ENCODE measurements at places on chromosomes 7 and 10.

- no peak for DNase-seq
These were observed 76.0 kb downstream of the USP6NL start for GRCh38 chr10:11535346-11535959.

DNA sequence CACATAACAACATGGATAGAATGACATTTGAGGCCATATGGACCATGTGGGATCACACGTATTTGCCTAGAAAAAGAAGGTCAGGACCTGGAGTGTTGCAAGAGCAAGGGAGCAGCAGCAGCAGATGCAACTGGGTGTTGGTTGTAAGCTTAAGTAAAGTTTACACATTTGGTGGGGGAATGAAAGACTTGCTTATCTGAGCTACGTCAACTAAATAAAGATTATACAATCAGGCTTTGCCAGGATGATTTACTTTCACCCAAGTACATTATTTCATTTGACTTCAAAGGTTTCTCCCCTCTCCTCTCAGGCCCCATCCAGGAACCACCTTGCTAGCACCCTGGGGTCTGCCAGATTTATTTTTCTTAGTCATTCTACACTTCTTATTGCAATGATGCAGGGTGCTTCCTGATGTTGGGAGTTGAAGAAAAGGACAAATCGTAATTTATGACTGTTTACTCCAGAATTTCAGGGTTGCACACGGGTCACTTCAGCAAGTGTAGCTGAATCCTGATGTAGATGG lies 591.9 kb upstream of the IGFBP3 start:
- DNase-seq = no peak

DNA sequence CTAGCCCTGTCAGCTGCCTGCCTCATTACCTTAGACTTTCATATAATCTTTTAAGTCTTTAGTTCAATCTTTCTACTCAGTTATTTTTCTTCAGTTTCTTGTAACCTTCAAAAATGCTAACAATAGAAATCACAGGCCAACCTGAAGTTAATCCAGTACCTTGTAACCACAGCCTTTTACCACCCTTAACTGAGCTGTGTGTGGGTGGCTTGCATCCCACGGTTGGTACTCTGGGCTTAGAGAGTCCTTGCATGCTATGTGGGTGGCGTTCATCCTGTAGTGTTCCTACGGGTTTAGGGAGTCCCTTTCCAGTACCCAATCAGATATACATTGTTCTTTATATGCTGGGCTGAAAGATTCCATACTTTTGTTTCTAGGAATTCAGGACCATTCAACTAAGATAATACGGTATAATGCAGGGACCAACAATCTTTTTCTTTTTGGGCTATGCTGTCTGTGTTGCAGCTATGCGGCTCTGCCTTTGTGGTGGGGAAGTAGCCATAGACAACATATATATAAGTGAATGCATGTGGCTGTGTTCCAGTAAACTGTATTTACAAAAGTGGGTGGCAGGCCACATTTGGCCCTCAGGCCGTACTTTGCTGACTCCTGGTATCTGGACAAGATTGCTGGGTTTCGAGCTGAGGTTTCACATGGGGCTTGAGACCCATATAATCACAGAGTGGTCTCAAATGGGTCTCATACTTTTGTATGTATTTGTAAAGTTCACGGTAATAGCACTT lies 280.8 kb upstream of the LRGUK start:
- DNase-seq = no peak

DNA sequence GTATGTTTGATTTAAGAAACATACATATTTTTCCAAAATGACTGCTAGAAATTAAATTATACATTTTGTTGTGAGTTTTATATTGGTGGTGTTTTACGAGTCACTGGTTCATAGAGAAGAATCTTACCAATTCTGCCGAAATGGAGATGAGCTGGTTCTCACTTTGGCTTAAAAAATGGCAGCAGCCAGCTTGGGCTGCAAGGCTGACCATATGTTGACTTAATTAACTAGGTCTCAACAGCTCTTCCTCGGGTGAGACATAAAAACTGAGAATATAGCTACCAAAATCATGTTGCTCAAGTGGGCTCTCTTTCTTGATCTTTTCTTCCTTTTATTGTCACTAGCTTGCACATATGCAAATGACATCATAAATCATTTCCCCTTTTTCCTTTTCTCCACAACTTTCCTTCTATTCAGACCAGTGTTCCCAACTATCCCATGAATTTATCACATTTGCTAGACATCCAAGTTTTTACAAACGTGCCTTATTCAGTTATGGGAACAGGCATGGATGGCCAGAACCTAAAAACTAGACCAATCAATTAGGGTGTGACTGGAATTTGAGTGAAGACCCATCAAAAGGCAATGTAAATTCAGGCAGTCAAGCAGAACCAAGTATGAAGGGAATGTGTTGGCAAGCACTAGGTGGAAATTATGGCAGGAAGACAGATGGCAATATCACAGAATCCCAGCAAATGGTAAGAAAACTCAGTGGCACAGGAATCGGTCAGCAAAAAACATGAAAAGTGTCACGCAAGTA lies 6.4 kb upstream of the TSPAN12 start:
- DNase-seq = no peak

DNA sequence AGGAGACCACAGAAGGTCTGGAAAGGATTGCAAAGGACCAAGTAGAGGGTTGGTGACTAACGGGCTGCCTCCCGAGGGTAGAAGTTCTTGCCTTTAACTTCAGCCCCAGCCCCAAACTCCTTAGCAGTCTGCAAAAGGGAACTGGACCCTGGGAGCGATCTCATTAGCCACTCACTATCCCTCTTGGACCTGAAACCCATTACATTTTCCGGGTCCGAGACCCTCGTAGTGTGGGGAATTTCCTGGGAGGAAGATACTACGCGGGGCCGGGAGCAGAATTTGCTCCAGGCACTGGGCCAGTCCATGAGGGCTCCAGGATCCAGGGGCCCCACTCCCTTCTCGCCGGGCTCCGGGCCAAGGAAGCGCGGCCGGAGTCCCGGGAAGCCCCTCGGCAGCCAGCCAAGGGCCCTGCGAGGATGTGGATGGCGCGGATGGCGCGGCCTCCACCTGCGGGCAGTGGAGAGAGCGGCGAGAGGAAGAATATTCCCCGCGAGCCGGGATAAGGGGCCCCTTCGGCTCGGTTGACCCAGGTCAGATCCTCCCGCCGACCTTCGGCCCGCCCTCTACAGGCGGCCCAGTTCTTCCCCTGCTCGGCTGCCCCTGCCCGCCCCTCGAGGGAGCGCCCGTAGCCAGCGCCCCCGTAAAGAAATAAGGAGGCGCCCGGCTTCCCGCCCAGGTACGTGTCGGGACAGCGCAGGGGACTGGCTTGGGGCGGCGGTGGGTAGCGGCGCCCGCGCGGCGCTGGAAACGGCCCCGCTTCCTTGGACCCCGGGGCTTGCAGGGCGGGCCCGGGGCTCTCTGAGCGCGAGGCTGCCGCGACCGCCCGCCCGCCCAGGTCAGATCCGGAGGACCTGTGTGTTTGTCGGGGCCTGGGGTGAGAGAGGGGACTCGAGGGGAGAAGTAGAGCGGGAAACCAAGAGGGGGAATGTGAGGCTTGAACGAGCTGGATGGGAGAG lies at the start of gene MYO3A:
MYO3A (plus strand) TSS at position 577 of the 956 bp plus-strand sequence. CDS start 17,882 bp downstream, outside the sequence.
- DNase-seq = no peak

GRCh38 chr7:155835446-155836215 lies 23.4 kb upstream of the SHH start:
- no peak for DNase-seq

DNA sequence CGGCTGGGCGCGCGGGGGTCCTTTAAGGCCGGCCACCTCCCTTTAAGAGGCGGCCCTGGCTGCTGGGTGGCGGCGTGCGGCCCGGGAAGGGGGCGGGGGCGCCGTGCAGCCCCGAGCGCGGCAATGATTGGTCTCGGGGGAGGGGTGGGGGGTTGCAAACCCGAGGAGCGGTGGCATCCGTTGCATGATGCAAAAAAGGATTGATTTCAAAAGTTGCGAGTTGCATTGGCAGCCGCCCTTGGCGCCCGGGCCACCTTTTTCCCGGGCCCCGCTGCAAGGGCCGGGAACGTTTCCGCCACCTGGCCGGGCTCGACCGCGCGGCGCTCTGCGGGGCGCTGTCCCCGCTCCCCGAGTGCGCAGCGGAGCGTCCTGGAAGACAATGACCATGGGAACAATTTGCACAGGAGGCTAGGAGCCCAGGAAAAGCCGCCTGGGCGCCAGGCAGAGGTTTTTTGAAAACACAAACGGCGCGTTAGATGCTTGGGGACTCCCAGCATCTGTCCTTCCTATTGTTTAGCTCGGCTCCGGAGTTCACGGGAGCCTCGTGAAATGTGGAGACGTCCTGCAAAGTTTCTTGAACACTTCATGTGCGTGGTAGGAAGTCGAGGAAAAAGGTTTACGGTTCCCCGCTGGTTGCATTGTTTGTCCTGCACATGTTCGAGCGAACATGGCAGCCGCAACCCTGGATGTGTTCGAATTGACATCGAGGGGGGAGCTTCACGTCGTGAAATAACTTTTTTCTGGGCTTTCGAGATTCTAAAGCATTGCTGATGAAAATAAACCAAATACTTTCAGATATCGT lies at the start of gene SEPHS1:
SEPHS1 (minus strand) TSS at position 78 of the 802 bp plus-strand sequence. CDS start 3,343 bp downstream, outside the sequence.
- DNase-seq = peak; percentile 66

GRCh38 chr7:22364900-22365299 lies 7.9 kb upstream of the RAPGEF5 start:
- no peak for DNase-seq

GRCh38 chr10:24393201-24393600 lies 184.3 kb downstream of the KIAA1217 start:
- no peak for DNase-seq

DNA sequence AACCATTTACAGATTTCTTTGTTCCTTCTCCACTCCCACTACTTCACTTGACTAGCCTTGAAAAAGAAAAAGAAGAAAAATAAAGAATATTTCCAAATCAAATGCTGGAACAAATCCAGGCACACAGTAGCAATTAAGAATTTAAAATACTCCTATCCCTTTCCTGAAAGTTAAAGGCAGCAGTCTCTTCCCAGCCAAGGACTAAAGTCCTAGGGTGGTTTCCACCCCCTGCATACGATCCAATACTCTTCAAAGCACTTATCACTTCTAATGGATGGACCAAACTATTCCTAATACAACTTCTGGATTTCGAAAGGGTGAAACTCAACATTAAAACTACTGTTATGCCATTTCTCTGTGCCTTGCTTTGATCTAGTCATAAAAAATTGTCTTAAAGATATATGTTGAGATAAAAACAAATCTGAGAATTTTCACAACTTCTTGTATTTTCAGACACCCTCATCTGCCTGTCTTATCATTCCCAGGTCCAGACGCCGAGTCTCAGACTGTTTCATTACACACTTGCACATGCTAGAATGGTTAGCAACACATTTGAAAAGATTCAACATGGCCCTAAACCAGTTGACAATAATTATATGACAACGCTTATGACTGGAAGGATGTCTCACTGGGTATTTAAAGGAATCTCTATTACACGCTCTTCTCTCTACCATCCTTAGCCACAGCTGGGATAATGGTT lies 13.4 kb downstream of the ELMO1 start:
- no peak for DNase-seq

GRCh38 chr10:72557362-72557761 lies 68.5 kb downstream of the MICU1 start:
- no peak for DNase-seq

- DNase-seq = peak; percentile 27
These were observed 63.5 kb downstream of the GRK5 start for GRCh38 chr10:119270762-119271366.

GRCh38 chr7:27088002-27088922 lies 7.5 kb downstream of the HOXA1 start:
- no peak for DNase-seq

DNA sequence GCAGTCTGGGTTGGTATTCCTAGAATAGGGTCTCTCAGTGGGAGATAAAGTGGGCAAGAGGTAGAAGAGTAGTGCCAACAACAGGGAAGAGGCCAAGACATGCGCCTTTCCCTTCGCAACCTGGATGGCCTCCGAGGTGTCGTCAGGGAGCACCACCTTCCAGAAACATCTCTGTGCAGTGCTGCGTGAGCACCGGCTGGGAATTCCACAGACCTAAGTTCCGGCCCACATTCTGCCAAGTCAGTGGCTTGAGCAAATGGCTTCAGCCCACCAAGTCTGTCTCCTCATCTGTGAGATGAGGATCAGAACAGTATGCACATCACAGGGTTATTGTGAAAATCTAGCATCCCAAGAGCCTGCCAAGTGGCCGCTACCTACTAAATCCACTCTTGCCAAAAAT lies 40.6 kb downstream of the CCDC3 start:
- no peak for DNase-seq

- no peak for DNase-seq
These were observed 81.6 kb upstream of the DNAJB6 start for GRCh38 chr7:157255201-157255606.

All from stimulated activated CD8-positive, alpha-beta memory T cell treated with anti-CD3 and anti-CD28 coated beads, Interleukin-4, amount 100 ng/mL, for 4 hours (primary cell).